CD4-positive, alpha-beta T cell treated with Interleukin-12 subunit alpha and Interleukin-12 subunit beta, for 1 hour (primary cell): ENCODE measurements at places on chromosomes 5 and 9.

DNA sequence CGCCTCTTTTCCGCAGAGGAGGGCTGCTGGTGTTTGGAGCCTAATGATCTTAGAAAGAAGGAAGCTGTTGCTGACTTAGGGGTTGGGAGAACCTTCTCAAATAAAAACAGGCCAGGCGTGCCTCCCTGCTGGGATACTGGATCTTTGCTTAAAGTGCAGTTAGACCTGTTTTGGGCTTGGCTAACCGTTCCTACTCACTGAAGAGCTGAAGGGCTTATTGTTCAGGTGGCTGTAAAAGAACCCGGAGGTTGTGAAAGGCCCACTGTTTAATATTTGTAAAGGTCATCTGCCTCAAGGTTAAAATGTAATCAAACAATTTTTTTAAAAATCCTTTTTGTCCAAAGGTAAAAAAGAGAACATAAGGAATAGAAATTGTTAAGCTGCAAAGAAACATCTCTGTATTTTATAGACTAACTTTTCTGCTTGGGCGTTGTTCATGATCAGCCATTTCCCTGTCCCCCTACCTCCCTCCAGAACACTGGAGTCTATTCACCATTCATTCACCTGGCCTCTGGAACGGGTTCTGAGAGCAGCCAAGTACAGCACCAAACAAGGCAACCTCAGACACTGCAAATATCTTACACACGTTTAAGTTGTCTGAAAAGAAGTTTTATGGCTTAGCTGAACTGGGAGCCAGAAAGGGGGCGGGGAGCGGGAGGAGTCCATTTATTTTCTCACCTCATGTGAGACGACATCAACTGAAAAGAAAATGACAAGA is 18.6 kb upstream of the MTMR12 start:
- DNase-seq = no peak

GRCh38 chr9:68872026-68872501 is 141.8 kb downstream of the PRKACG start:
- no peak for DNase-seq

DNA sequence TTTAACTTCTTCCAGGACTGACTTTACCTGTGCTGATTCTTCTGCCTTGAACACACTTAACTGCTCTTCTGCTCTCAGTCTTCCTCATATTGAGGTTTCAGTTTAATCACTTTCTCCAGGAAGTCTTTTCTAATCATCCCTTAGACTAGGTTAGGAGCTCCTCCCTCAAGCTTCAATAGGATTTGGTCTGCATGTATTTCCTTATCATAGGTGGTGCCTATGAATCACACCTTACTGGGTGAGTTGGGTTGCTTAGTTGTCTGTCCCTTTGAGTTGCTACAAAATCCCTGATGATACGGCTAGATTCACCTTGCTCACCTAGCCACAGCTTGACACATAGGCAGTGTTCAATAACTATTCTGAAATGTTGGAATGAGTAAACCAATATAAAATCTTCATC is 164.4 kb downstream of the DNAH5 start:
- no peak for DNase-seq

DNA sequence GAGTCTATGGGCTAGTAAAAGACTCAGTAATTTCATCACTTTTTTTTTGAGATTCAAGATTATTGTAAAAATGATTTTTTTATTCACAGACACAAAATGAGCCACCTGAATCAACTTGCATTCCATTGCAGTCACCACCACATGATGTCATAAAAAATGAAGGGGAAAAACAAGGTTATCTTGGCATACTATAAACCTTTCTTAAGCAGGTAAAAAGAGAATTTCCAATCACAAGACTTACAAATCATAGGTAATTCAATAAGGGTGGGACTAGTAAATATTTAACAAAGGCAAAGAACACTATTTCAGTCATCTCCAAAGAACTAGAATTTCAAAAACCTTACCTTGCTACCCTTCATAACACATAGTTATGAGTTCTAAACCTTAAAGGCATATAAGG is 30.7 kb downstream of the TRPM6 start:
- DNase-seq = no peak

DNA sequence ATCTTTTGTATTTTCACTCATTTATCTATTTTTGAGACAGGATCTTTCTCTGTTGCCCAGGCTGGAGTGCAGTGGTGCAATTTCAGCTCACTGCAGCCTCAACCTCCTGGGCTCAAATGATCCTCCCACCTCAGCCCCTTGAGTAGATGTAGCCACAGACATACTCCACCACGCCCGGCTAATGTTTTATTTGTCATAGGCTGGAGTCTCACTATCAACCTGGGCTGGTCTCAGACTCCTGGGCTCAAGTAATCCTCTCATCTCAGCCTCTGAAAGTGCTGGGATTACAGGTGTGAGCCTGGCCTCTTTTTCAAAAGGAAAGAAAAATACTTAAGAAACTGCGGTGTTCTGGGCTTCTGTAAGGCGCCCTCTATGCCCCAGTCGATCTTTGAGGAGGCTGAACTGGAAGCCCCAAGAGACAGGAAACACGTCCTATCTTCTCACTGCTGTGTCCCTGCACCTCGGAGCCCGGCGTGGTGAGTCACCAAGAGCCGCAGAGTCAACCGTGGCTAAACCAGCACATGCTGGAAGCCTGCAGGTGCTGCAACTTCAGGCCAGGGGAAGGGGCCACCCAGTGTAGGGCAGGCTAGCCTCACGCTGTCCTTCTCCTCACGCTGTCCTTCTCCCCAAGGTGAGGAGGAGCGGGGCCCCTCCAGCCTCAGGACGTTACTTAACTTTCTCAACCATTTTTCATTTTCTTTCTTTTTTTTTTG is 15.2 kb upstream of the LHX3 start:
- peak; percentile 30 for DNase-seq

- no peak for DNase-seq
Measured at GRCh38 chr9:128629136-128629535, 27.5 kb downstream of the DYNC2I2 start.

GRCh38 chr9:122219856-122220672 is 8.7 kb downstream of the LHX6 start:
- DNase-seq = no peak

- DNase-seq = no peak
Measured at GRCh38 chr9:91274949-91275492, 86.7 kb downstream of the AUH start.

- peak; percentile 49 for DNase-seq
Measured at GRCh38 chr9:108953983-108954574, 19.9 kb downstream of the ABITRAM start.

GRCh38 chr9:2018764-2019558 is 3.8 kb downstream of the SMARCA2 start:
- DNase-seq = peak; percentile 66

DNA sequence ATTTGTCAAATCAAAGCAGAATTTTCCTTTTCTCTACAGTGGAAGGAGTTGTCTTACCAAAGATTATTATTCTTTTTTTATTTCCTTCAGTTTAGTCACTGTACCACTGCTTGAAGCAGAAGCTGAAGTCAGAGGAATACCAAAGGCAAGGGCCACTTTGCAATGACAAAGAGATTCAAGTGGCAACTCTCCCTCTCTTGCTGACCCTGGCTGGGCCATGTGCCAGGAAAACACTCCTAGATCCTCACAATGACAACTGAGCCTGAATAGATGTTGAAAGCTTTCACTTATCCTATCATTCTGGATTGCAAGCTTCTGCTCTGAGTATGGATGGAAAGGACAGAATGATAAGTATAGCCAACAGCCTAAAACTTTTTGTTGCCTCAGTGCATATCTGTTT is 618.3 kb downstream of the NR2F1-AS1 start:
- DNase-seq = no peak

GRCh38 chr9:84860249-84861115 is 191.0 kb downstream of the NTRK2 start:
- no peak for DNase-seq

DNA sequence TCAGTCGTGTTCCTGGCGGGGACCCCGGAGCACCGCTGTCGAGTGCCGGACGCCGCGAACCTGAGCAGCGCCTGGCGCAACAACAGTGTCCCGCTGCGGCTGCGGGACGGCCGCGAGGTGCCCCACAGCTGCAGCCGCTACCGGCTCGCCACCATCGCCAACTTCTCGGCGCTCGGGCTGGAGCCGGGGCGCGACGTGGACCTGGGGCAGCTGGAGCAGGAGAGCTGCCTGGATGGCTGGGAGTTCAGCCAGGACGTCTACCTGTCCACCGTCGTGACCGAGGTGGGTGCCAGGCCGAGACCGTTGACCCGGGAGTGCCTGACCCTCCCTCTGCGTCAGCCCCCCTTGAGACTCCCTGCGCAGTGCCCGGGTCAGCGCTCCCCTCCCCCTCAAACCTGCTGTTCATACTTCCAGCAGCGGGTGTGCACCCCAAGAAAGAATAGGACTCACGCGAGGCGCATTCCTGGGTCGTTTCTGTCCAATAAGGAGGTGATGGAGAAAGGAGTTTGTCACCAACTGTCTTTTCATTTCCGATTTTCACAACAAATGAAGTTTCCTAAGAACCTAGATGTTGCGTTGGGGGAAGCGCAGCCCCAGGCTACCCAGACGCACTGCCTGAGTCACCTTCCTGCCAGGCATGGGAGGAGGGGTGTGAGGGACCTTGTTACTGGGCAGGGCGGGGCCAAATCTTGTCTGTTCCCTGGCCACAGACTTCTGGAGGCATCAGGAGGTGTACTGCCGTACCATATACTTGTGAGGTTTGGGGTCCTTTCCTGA is 722 bp downstream of the SLC22A4 start:
- DNase-seq = peak; percentile 59

- no peak for DNase-seq
Measured at GRCh38 chr9:88044200-88044599, 69.9 kb upstream of the CDK20 start.

GRCh38 chr5:134989266-134989830 is 21.6 kb downstream of the CATSPER3 start:
- DNase-seq = no peak

DNA sequence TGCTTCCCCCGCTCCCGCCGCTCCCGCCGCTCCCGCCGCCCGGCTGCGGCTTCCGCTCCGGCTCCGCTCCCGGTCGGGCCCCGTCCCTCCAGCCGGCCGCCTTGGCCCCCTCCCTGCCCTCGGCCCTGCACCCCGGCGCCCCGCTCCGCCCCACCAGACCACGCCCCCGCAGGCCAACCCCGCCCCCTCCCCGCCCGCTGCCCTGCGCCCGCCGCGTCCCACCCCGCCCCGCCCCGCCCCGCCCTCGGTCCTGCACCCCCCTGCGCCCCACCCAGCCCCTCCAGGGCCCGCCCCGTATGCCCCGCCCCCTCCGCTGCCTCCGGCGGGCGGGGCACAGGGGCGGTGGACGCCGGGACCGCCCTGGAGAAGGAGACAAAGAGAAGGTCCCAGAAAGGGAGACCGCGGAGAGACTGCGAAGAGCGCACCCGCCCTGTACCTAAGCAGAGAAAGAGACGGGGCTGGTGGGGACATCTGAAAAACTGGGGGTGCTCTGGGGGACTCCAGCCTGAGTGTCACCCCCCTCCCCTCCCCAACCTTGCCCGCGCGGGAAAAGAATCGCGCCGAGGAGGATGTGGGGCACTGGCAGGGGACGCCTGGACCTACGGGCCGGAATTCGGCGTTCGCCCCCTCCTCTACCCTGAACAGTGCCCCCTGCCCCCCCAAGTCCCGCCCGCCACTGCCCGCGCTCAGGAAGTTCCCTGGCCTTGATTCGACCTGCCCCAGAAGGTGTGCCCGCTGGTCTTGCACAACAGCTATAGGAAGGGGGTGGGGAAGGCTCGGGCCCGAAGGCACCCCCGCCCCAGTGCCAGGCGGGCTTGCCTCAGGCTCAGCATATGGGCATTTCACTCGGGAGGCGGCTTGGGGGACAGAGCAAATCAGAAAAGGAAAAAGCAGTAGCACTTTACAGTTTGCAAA is 42.8 kb upstream of the STXBP1 start:
- DNase-seq = peak; percentile 84

GRCh38 chr9:126440940-126441339 is 114.3 kb downstream of the MVB12B start:
- DNase-seq = no peak

DNA sequence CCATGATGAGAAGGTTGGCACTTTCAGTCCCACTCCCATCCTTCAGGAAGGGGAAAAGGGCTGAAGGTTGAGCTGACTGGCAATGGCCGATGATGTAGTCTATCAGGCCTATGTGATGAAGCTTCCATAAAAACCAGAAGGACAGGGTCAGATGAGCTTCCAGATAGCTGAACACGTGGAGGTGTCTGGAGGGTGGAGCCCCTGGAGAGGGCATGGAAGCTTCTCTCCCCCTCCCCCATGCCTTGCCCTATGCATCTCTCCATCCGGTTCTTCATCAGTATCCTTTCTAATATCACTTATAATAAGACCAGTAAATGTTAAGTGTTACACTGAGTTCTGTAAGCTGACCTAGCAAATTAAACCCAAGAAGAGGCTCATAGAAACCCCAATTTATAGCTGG is 32.6 kb upstream of the SMU1 start:
- DNase-seq = no peak

DNA sequence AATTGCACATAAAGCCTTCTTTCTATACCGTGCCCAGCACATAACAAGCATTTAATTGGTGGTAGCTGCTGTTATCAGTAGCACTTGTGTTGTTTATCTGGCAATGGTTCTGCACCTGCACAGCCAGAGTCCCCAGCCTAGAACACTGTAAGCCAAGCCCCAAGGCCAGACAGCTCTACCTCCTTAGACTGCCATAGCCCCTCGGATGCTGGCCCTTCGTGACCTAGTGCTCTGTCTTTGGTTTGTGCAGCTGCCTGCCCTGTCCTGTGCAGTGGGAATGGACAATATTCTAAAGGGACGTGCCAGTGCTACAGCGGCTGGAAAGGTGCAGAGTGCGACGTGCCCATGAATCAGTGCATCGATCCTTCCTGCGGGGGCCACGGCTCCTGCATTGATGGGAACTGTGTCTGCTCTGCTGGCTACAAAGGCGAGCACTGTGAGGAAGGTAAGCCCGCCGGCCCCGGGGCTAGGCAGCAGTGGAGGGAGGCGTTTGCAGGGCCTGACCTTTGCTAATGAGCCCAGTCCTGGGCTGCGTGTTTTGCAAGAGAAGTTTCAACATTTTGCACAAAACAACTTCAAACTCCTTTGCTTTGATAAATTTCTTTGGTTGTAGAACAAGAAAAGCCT is 173.3 kb upstream of the WWC1 start:
- DNase-seq = no peak

- no peak for DNase-seq
Measured at GRCh38 chr5:116365006-116365496, 209.6 kb downstream of the SEMA6A start.

DNA sequence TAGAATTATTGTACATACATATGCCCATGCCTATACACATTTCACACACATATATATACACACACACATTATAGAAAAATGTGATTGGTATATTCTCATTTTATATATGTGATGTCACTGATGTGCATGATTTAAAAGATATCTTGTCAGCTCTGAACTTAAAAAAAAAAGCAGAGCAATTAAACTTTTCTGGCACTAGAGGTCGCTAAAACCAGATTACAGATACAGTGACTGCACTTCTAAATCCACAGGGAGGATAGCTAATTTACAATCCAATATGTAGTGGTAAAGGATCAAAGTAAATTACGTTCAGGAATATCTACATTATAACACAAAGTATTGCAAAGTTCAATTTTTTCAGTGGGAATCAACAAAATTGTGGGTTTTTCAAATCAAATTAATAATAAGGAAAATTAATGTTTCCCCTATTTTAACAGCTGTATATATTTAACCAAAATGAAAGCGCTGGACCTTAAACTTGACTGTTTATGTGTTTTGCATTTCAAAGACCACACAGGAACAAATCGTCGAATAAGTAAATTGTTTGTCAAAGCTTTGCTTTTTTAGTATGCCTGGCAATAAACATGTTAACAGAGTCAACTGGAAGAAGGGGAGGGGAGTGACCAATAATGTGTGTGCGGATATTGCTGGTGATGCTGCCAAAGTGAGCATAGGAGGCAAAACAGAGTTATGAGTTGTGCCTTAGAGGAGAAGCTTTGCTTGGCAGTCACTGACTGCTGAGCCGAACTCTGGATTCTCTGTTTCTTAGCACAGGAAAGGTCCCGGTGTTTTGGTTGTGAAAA is 1201.4 kb upstream of the C9orf72 start:
- DNase-seq = no peak
